ENCODE measurements at places on chromosomes 5 and 9.

GRCh38 chr9:38039090-38039906 is 29.7 kb downstream of the SHB start:
- DNase-seq: no peak

GRCh38 chr5:107290780-107291398 is 379.8 kb downstream of the EFNA5 start:
- DNase-seq: peak; percentile 60

- no peak for DNase-seq
Observed at GRCh38 chr5:21263361-21263760, 1275.4 kb upstream of the CDH18 start.

GRCh38 chr5:172446336-172447051 is 7.8 kb downstream of the SH3PXD2B start:
- no peak for DNase-seq

DNA sequence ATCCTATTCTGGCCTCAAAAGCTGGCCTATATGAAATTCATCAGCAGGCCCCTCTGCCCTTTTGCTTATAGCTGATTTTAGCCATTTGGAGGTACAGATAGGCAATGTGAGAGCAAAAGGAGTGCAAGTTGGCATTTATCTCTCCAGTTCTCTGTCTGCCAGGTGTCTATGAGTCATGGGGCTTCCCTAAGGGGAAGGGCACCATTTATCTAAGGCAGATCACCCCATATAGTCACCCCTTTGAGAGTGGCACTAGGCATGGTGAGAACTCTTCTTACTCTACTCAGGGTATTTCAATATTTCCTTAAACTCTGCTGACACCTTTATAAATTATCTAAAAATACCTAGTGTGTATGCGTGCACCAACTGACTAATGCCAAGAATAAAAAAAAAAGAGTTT is 314.7 kb upstream of the CDH6 start:
- DNase-seq: peak; percentile 18
